Stimulated activated CD4-positive, alpha-beta T cell treated with anti-CD3 and anti-CD28 coated beads, Interleukin-12 subunit alpha, Interleukin-12 subunit beta, amount 100 ng/mL, for 48 hours (primary cell): ENCODE measurements at places on chromosomes 12 and 14.

DNA sequence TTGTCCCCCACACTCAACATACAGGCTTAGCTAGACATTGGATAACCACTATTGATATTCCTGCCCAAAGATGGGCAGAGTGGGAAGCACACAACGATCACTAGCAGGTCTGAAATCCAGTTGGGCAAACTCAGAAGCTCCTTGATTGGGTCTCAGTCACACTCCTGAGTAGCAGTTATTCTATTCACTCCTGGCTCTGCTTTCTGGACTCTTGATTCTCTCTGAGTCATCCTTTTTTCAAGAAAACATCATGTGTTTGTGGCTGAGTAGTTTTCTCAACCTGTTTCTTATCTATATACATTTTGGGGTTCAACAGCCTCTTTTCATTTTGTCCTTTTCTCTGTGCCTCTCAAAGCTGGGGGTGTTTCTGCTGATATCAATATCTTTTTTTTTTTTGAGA, 46.0 kb upstream of the MANSC4 start:
- no peak for DNase-seq

GRCh38 chr12:10365696-10366405, 24.0 kb downstream of the KLRK1 start:
- no peak for DNase-seq

GRCh38 chr12:50551866-50552265, 47.1 kb downstream of the DIP2B start:
- no peak for DNase-seq

DNA sequence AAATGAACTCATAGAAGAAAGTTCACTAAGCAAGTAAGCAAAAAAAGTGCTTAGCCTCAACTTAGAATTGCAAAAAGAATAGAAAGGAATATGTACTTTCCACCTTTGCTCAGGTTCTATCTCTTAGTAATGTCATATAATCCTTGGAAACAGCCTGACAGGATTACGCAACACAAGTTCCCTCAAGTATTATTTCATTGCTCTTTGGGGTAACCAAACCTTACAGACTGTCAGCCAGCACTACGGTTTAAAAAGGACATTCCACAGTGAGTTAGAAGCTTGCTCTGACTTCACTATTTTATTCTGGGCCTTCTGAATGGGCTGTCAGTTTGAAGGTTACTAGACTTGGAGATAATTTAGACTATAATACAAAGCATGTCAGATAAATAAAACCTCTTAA, 264.0 kb downstream of the ATXN7L3B start:
- DNase-seq, result no peak

GRCh38 chr14:98714626-98715425, 557.2 kb downstream of the BCL11B start:
- DNase-seq, result no peak

- DNase-seq, result no peak
These were observed 207.7 kb upstream of the DDHD1 start for GRCh38 chr14:53360829-53361228.

DNA sequence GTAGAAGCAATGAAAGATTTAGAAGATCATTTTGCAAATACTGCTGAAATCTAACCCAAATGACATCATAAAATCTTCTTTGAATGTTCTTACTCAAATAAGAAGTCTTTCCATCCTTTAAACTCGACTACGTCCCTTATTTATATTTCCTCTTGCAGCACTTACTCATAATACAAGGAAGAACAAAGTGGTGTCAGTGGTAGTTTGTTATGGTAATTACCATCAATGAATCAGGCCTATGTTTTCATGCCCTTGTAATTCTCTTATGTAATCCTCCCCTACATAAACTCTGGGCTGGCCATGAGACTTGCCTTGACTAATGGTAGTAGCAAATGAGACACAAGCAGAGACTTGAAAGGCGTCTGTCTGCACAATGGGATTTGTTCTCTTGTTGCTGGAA, 17.0 kb downstream of the EEA1 start:
- no peak for DNase-seq

DNA sequence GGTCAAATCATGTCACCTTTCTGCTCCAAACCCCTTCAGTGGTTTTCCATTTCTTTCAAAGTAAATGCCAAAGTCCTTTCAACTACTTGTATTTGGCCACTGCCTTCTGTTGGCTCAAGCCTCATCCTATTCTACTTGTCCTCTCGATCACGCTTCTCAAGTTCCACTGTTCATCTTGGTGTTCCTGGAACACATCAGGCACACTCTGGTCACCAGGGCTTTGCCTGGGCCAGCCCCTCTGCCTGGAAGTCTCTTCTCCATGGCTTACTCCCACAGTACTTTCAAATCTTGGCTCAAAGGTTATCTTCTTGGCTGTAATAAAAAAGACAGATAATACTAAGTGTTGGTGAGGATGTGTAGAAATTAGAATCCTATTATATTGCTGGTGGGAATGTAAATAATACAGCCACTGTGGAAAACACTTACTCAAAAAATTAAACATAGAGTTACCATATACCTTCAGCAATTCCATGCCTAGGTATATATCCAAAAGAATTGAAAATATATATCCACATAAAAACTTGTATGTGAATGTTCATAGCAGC, 17.3 kb upstream of the PPFIBP1 start:
- DNase-seq, result no peak

DNA sequence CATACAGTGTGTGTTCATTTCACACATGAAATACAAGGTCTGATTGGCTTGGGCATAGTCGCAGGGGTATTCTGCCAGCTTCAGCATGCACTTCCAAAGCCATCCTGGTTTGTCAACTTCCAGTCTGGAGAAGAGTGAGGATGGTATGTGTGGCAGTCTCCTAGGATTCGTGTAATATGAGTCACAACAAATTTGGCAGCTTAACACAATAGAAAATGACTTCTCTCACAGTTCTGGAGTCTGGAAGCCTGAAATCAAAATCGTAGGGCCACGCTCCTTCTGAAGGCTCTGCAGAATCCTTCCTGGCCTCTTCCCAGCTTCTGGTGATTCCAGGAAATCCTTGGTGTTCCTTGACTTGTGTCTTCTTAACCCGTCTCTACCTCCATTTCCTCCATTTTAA, 167.5 kb downstream of the PPM1H start:
- DNase-seq, result no peak

GRCh38 chr12:91633734-91634357, 451.2 kb upstream of the DCN start:
- DNase-seq, result no peak

DNA sequence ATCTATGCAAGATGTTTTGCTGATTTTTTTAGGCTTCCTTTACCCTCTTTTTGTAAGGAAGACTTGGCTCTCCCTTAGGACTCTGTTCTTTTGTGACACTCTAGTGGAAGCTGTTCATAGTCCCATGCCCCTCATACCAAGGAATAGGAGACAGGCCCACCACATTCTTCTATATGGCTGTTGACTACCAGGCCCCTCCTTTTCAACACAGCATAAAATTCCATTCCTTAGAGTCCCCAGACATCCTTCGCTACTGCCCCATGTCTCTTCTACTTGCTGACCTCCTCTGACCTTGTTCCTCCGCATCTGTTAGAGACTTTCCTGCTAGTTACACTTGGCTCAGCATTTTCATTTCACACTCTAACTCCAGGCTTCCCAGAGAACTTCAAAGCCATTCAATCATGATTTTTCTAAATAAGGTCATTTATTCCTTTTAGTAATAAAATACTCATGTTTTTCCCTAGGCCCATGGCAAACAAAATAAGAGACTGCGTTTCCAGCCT, 9.7 kb downstream of the PIK3C2G start:
- DNase-seq, result no peak

DNA sequence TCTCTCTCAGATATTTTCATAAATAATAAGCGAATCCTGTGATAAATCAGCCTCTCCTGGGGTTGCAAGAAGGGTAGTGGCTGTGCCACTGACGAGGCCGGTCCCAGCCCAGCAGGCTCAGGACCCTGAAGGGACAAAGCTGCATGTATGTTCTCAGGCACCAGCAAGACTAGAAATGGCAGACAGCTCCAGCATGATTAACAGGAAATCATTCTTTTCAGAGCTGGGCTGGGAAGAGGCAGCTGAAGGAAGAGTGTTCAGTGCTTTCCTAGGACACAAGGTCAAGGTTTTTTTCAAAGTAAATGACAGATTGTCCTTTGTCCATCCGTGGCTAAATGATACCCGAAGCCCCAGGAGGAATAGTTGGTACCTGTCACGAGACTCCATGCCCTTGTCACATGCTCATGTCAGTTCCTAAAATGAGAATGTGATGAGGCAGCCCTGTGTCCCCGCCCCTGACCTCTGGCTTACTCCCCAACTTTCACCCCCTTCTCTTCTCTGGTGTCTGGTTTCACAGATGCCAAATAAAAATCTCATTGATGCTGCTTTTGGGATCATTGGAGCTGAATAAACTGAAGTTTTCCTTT, 65.1 kb downstream of the PPP1R36 start:
- no peak for DNase-seq

DNA sequence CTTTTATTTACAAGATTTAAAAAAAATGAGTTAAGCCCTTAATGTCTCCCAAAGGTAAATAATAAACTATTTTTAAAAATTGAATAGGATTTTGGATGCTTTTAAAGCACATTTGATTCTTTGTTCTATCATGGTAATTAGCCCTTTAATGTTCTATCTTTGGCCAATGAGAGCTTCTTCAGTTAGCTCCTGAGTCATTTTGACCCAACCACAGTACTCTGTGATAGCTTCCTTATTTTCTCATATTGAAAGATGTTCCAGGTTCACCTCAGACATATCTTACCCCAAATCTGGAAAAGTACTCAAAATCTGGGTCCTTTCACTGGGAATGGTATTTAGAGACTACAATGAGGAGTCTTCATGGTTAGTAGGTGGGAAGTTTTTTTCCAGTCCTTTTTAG, 98.0 kb downstream of the MYRFL start:
- DNase-seq, result no peak

GRCh38 chr12:68345763-68346162, 13.6 kb upstream of the MDM1 start:
- DNase-seq, result no peak

DNA sequence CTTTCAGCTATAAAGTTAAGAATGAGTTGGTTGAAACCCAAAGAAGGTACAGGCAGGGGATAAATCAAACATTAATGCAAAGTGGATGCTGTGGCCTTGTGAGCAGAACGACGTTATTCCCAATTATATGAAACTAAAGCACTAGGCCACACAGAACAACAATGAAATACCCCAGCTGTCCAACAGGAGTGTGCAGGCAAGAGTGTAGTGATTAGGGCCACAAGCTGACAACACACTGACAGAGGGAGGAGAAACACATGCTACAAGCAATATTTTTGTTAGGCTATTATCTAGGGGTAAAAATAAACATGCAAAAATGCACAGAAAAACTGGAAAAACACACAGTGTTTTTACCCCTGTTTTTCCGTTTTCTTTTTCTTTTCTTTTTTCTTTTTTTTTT, 15.0 kb downstream of the MAP3K9 start:
- DNase-seq, result no peak

DNA sequence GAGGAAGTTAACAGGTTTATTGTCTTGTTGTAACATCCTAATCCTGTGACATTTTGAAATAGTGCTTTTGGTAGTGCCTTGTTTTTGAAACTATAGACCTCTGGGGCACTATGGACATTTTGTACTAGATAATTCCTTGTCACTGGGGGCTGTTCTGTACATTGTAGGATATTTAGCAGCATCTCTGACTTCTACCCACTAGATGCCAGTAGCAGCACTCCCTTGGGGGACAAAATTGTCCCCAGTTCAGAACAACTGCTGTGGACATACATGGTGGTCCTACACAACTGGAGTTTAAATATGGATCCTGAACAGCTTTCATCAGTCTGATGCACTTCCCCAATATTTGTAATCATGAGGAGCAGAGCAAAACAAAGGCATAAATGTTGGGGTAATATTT, 264.7 kb downstream of the RAD51B start:
- no peak for DNase-seq

GRCh38 chr12:110600254-110600653, 13.7 kb upstream of the TCTN1 start:
- no peak for DNase-seq

DNA sequence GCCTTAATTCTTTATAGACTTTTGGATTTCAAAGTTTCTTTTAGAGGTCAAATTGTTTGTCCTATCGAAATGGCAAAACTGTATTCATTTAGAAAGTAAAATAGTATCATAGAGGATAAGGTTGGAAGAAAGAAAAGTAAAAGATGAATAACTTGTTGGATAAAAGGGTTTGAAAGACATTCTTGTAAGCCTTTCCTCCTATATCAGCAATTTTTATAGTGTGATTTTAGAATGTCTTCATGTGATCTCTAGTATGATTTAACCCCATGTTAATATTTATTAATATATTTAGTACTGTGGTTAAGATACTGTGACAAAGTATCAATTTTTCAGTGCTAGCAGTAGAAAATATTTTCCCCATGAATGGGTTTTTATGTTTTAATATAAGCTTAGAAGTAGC, 4.5 kb downstream of the ARF6 start:
- no peak for DNase-seq

DNA sequence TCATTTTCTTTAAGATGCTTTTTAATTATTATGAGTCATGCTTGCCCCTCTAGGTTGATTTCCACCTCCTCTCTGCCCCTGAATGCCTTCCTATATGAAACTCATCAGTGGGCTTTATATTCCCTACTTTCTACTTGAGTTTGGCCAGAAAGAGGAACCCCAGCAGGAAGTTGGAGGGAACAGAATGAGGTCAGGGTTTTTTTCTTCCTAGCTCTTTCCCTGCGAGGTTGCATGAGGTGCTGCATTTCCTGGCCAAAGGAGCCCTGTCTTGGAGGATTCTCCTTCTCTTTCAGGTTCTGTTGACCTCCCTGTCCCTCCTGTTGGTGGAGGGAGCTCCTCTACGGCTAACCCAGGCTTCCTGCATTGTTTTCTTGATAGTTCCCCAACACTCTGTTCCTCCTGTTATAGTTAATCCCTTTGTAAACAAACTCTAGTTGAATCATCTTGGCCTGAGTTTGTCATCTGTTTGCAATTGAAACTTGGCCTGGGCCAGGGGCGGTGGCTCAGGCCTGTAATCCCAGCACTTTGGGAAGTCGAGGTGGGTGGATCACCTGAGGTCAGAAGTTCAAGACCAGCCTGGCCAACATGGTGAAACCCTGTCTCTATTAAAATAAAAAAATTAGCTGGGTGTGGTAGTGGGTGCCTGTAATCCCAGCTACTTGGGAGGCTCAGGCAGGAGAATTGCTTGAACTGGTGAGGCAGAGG, 15.3 kb upstream of the SPIC start:
- DNase-seq, result no peak

DNA sequence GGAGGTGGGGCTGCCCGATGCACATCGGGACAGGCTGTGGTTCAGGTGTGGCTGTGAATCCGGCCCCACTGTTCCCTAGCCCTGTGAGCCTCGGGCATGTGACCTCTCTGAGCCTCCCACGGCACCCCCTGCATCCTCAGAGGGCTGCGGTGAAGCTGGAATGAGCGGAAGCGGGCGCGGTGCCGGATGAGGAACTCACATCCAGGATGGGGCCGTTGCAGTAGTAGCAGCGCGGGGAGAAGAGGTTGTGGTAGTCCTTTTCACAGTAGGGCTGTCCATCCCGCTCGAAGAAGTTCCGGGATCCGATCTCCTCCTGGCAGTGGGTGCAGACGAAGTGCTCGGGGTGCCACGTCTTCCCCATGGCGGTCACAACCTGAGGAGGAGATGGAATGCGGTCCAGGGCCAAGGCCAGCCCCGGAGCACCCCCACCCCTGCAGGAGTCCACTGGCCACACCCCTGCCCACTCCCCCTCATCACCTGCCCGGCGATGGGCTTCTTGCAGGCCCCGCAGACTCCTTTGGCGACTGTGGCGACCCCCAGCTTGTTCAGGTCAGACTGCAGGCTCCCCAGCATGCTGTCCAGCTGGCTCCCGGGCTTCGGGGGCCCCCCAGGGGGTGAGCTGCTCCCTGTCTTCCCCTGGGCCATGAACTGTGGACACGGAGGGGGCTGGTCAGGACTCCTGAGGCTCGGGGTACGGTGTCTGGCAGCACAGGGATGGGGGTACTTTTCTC, 13.9 kb upstream of the RPLP0 start:
- DNase-seq, result no peak
